Glomerular endothelial cell (primary cell): ENCODE measurements at places on chromosomes 6 and 20.

DNA sequence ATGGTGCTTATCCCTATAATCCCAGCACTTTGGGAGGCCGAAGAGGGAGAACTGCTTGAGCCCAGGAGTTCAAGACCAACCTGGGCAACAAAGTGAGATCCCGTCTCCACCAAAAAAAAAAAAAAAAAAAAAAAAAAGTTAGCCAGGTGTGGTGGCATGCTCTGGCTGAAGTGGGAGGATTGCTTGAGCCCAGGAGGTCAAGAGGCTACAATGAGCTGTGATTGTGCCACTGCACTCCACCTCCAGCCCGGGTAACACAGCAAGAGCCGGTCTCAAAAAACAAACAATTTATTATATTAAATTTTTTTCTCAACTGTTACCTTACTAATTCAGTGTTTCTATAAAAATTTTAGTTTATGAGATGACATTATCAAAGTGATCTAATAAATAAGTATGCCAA is 85.4 kb upstream of the MAP7 start:
- no peak for DNase-seq

- DNase-seq, result no peak
Observed at GRCh38 chr6:74058606-74059005, 362.6 kb downstream of the CD109 start.

DNA sequence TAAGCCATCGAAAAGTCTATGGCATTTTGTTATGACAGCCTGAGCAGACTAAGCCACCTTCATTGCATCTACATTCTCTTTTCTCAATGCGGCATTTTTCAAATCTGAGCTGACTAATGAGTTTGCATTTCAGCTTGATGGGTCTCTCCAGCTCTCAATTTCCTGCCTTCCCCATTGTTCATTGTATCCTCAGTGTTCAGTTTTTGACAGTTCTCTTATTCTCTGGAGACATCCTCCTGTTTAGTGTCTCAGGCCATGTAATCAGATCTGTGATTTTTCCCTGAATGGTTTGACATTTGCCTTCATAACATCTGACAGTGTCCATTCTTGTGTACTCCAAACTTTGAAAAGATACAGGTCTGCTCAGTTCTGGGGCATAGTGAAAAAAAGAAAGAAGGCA is 27.9 kb upstream of the MCM3 start:
- DNase-seq, result no peak

- DNase-seq, result no peak
Observed at GRCh38 chr20:44106615-44107014, 80.4 kb downstream of the JPH2 start.

DNA sequence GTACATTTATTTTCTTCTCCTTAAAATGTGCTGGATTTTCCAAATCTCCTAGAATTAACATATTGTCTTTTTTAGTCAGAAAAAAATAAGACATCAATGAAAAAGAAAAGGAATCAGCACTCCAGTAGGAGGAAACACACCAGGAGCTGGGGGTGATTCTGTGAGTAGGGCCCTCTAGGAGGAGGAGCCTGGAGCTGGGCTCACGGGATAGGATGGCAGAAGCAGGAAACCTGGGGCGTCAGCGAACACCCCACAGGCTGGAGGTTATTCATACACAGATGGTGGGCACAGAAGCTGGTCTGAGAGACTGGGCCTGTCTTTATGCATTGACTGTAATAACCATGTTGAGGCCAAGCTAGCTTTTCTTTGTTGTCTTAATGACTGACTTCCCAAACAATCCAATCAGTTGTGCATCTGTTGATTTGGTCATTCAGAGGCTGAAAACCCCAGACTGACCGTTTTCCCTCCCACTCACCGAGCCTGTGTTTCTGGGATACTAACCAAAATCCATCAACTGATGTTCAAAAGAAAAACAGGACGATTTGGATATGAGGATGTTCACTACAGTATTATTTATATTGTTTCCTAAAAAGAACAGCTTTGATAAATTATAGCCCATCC is 53.1 kb downstream of the CPNE5 start:
- no peak for DNase-seq

- no peak for DNase-seq
Observed at GRCh38 chr6:29507319-29507718, 19.6 kb upstream of the MAS1L start.

- no peak for DNase-seq
Observed at GRCh38 chr6:87115402-87116135, 20.7 kb upstream of the CGA start.

DNA sequence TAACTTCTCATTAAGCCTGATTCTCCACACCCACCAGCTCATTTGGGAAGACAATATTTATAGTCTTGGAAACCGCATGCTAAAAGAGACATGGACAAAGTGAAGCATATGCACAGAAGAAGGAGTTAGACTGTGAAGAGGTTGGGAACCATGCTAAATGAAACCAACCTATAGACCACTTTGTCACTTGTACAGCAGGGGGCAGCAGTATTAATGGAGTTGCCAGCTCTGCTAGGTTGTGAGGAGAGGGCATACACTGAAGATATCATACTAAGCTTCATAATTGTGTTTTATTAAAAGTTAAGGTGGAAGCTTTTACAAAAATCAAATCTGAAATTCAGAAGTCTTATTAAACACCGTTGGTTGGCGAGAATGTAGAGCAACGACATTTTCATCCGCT is 38.3 kb upstream of the HMGCLL1 start:
- DNase-seq, result peak; percentile 5

DNA sequence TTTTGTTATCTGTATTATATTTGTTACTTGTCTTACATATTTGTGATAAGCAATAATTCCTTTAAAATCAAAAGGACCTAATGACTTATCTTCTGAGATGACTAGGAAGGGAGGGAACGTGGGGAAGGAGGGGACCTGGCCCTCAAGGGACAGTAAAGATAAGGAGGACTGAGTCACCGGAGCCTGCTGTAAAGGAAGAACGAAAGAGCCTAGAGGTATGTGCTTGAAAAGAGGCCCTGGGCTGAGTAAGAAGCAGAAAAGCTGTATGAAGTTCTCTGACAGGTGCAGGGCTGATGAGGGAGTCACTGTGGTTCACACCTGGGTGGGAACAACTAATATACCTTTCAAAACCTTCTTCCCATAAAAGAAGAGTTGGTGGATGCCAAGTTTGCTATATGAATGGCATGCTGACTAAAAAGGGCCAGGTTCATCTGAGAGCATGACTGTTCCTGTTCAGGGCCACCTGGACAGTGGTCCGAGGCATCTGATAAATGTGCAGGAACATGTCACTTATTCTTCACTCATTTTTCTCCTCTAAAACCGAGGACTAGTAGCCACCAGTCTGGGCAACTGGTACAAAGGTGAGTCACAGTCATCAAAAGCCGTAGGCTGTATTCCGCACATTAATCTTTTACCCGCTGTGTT is 111.3 kb downstream of the TNFAIP3 start:
- no peak for DNase-seq

DNA sequence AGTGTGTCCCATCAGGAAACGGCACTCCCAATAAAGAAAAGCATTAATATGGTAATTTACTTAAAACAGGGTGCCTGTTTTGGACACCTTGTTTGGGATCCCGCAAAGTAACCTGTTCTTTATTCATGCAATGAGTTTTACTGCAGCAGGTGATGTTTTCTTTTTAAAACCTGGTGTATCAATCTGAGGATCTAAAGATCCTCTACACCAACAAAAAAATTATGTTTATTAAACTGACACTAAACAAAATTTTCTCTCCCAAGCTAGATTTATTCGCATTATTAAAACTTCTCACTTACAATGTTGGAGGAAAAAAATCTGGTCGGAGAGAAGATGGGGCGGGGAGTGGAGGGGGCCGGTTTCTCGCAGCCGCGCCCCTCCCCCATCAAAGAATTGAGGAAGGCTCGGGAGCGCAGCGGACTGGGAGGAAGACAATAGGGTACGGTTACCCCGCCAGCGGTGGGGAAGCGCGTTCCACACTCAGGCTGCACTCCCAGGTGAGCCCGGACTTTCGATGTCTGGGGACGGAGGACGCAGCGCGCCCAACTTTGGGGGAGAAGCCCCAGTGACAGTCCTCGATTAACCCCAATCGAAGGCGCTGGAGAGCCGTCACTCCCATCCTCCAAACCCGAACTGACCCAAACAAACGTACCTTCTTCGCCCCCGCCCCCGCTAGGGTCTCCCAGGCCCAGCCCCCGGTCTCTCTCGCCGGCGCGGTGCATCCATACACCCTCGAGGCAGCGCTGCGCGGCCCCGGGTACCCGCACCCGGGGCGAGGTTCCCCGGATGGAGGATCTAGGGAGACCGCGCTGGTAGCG is 1.3 kb downstream of the CD24 start:
- no peak for DNase-seq

DNA sequence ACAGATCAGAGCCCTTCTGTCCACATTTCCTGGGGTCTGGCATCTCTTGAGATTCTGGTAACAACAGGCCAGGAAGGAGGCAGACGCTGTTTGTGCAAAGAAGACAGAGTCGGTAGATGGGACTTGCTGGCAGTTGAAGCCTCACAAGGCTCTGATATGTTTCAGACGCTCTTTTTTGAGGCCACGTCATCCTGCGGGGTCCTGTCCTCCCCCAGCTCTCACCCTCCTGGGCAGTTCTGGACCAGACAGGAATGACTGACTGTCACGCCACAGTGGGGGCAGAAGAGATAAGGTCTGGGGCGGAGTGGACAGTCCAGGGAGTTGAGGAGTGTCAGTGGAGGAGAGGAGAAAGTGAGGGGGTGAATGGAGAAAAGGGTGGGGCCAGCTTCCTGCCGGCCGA is 87.1 kb upstream of the SULF2 start:
- no peak for DNase-seq

DNA sequence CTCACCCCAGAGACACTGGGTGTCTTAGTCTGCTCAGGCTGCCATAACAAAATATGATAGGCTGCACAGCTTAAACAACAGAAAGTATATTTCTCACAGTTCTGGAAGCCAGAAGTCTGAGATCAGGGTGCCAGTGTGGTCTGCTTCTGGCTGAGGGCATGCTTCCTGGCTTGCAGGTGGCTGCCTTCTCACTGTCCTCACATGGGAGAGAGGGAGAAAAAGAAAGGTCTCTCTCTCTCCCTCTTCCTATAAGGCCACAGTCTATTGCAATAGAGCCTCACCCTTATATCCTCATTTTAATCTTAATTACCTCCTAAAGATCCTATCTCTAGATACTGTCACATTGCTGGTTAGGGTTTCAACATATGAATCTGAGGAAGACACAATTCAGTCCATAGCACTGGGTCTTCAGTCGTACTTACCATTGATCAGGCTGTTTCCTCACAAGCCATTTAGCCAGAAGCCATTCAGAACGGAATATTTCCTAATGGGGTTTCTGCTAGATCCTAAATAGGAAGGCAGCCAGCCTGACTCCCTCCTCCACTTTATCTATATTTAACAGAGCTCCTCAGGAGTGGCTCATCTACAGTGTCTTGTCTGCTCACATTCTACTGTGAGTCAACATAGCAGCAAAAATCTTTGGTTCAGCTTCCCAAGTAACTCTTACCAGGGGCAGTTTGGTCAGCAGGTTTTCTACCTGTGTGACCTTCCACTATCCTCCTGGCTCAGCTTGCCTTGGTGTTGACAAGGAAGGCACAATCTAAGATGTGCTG is 42.2 kb downstream of the CD164 start:
- DNase-seq, result no peak

DNA sequence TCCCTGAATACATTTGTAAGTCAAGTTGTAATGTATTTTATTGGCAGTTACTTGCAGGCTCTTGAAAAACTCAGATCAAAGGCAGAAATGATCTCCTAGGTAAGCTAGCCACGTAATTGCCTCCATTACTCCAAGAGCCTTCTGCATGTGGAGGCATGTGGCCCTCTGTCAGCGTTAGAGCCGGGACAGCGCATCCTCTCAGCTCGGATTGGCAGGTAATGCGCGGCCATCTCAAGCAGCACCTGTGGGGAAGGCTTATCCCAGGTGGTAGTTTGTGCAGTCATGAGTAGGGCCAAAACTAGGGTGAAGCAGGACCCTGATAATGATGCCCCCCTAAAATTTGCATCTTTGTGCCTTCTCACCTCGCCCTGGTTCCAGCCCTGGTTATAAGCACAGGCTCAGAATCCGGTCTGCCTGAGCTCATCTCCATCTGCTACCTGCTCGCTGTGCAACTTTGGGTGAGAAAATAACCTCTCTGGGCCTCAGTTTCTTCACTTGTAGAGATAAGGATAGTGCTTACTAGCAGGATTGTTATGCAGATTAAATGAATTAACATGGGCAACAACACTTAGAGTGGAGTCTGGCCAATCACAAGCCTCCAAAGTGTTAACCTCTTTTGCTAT is 157.5 kb upstream of the PMEPA1 start:
- DNase-seq, result no peak

DNA sequence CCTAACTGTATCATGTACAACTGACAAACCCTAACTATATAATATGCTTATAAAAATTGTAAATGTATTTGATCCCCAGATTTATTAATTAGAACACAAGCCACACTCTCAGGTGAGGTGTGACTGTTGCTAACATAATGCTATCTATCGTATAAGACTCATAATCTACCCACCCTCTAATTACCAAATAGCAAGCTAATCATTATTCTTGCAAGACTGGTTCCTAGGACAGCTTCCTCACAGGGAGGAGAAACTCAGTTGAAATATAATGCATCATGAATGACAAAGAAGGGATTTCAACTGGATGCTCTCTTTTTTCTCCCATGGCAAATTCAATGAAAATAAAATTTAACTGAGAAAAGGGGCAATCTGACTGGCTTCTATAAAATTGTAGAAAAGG is 35.4 kb downstream of the ELOVL4 start:
- no peak for DNase-seq

GRCh38 chr6:151070631-151071051 is 169.1 kb upstream of the AKAP12 start:
- DNase-seq, result no peak

DNA sequence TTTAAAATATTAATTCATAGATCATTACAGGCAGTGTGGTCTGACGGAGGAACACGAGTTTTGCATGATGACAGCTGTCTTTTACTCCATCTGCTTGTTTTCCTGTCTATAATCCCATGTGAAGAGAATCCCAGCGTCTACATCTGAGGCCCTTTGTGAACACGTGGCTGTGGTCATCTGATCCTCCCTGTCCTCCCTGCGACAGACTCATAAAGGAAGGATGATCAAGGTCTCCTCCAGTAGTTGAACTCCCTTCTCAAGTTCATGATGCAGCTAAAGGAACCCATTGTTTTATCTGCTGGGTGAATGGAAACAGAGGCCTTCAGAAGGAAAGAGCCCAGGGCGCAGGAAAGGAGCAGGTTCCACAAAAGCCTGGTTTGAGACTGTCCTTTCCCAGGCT is 435.8 kb upstream of the JARID2 start:
- DNase-seq, result no peak

- DNase-seq, result no peak
Observed at GRCh38 chr20:31572701-31573554, 32.2 kb upstream of the ID1 start.

DNA sequence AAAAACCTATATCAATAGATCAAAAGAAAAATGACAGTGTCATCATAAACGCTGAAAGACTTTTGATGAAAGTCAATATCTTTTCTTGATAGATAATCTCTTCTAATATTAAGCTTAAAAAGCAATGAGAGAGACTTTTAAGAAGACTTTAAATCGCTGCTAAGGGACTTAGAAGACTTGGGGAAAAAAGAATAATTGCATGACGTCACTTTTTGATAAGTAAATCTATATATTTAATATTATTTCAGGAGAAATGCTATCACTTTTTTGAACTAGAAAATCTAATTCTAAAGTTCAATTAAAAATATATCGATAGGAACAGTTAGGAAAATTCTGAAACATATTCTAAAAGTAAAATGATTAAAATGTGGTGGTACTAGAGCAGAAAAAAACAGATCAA is 78.7 kb upstream of the TSHZ2 start:
- no peak for DNase-seq

GRCh38 chr6:7219310-7219709 is 93.7 kb downstream of the SSR1 start:
- no peak for DNase-seq

- DNase-seq, result no peak
Observed at GRCh38 chr6:6818078-6818639, 229.6 kb downstream of the LY86 start.

- DNase-seq, result no peak
Observed at GRCh38 chr6:48743738-48744137, 632.7 kb upstream of the PTCHD4 start.
